Posterior vena cava (tissue), 2 donors: ENCODE measurements at places on chromosomes 2 and 18. TPM values are rescaled to one million over a fixed set of nuclear protein-coding genes. Genes with fewer than 3 reads are reported as not detected.
A peak's percentile ranks its signal among the peaks of the same experiment; 100 is the strongest.

Gene WNT6
- 0.24 TPM for total RNA-seq

Gene C2orf80
- total RNA-seq: not detected

Gene EDAR
- total RNA-seq: not detected

Gene ABCG5
- not detected for total RNA-seq

Gene MOGAT1
- total RNA-seq: not detected

Gene TMEM18
- 15.7 TPM for total RNA-seq

Gene DSG1
- total RNA-seq: not detected

Gene CIAO1
- total RNA-seq: 46.4 TPM

DNA sequence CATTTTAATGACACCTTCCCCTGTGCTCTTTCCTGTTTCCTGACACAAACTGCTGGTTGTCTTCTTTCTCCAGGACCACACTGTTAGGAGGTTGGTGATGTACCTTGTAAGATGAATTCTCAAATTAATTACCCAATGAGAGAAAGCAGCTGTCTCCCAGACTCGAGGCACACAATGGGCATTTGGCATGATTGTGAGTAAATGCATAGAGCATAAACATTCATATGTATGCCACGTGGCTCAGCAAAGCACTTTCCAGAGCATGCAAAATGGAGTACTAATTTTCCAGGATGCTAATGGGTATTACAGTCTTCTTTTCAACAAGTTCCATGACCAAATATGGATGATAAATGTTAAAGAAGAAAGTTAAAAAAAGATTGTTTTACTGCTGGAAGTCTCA lies 235.2 kb upstream of the KLHL29 start:
- DNase-seq: no peak

DNA sequence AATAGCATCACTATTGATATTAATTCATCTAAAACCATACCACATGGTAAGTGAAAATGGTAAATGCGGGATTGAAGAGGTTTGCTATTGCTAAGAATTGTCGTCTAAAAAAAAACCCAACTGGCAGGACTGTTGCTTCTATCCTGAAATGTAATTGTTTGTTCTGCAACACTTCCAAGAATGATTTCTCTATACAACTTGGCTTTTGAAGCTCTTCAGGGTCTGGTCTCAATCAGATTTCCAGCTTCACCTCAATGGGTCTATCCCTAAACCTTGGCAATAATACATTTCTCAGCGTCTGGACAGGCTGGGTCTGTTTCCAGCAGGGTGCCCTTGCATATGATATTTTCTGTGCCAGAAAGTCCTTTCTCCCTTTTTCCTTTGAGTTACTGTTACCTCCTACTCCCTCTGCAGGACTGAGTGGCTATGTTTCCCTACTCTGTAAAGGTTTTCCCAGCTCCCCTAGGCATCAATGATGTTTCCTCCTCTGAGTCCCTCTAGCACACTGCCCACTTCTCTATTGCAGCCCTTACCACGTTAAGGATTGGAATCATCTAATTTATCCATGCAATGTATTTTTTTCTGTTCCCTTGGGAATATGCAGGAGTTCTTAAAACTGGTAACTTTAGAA lies 118.2 kb upstream of the REV1 start:
- DNase-seq: no peak

GRCh38 chr2:208319391-208319790 lies 53.3 kb downstream of the PIKFYVE start:
- DNase-seq: no peak

DNA sequence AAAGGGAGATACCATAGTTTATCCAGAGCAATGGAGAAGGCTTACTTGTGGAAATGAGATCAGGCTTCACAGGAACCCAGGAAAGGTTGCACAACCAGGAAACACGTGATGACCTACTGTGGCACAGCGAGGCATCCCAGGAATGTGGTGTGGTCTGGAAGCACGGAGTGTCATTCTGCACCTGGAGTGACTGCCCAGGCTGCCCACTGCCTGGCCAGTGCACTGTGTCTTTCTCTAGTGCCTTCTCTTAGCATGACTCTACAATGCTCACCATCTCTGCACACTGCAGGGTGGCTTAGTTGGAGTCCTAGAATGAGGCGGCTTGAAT lies 48.9 kb downstream of the CHST9 start:
- DNase-seq: no peak

DNA sequence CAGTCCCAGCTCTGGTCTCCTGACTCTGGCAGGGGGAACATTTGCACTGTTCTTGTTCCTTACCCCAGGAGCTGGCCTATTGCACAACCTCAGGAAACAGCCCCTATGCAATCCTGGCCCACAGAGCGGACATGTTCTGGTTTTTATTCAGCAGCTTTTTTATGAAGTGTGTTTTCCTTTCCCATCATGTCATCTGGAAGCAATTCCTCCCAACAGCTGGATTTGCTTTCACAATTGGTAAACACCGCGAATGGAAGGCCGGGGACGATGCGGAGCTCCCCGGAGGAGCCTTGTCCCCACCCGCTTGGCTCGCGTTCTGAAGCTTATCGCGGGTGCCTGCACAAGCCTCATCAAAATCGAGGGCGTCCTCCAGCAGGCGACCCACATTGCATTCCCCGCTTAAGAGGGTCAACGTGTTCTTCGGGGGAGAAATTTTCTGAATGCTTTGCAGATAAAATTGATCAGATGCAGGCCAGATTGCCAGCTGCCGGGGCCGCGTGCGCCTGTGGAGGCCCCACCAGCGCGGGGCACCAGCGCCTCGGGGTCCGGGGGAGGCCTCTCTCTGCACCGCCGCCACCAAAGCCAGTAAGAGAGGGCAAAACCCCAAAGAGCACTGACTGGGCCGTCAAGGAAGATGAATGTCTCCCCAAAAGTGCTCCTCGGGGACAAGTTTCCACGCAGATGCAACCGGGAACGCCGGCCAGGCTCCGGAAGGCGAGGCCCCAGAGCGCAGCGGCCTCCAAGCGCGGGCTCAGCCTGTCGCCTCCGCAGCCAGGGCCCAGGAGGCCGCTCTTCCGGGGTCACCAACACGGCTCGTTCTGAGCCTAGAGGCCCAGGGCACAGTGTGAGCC lies 60.3 kb upstream of the SP3 start:
- DNase-seq: peak; percentile 88

DNA sequence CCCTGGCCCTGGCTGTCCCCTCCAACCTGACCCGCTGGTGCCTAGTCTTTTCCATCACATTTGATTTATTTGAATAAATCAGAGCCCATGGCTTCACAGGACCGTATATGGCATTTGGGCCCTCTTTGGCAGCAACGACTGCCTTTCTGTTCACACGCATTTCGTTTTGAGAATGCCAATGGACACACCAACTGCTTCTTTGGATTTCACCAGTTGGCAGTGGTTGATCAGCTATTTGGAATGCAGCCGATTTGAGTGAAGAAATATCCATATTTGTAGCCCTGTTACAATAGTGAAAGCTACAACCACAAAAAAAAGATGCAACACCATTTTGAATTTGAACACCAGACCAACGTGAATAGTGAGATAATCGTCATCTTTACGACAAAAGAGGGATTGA lies 56.5 kb downstream of the GNAL start:
- no peak for DNase-seq

GRCh38 chr2:233081731-233082221 lies 21.6 kb downstream of the INPP5D start:
- peak; percentile 74 for DNase-seq

GRCh38 chr2:223262946-223263345 lies 211.0 kb downstream of the KCNE4 start:
- DNase-seq: no peak

DNA sequence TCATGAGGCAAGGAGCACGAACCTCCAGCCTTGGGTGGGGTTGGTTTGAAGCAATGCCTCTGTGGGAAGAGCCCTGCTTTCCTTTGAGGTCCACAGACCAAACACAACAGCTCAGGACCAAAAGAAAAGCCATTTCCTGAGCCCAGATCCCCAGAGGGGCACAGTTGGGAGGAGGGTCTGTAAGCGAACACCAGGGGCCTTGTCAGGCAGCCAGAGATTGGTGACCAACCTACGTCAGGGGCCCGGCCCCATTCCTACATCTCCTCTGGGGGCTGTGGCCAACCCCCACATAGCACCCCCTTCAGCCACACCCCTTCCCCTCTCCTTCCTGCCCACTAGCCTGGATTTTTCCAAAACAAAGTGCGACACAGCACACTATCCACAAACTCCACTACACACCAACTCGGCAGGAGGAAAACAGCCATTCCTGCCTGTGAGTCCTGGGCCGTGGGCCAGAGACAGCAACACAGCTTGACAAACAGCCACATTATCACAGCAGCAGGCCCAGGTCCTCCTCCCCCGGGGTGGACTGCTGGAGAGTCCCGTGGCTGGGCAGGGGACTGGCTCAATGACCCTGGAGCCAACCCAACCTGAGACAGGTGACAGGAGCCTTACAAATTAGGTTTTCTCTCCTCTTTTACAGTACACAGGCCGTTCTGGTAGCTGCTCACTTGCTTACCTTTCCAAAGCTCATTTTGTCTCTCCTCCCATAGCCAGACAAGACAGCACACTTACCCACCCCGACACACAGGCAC lies 98.8 kb downstream of the TNS1 start:
- DNase-seq: peak; percentile 91

DNA sequence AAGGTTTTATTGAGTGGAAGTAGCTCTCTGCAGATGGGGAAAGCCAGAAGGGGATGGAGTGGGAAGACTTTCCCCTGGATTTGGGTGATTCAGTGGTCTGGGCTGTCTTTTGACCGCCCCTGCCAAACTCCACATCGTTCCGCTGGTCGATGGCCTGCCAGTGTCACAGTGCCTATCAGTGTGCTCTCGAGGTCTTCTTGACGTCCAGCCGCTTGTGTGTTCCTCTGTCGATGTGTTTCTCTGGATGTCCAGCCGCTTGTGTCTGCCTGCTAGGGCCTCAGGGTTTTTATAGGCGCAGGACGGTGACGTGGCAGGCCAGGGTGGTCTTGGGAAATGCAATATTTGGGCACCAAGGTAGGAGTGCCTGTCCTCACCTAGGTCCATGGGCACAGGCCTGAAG lies 1371.4 kb upstream of the PIK3C3 start:
- no peak for DNase-seq

GRCh38 chr2:88753833-88754584 lies 62.5 kb downstream of the RPIA start:
- DNase-seq: no peak
